Stimulated activated CD4-positive, alpha-beta T cell treated with anti-CD3 and anti-CD28 coated beads, Interleukin-1b, Interleukin-23, amount 100 ng/mL, for 1 hour (primary cell): ENCODE measurements at places on chromosomes 4 and X.

GRCh38 chr4:162891788-162892707, 274.6 kb downstream of the NAF1 start:
- no peak for DNase-seq

GRCh38 chr4:2511645-2512131, 24.8 kb upstream of the FAM193A start:
- DNase-seq = no peak

- no peak for DNase-seq
These were observed 9.8 kb downstream of the ATP8A1 start for GRCh38 chr4:42646999-42647541.

DNA sequence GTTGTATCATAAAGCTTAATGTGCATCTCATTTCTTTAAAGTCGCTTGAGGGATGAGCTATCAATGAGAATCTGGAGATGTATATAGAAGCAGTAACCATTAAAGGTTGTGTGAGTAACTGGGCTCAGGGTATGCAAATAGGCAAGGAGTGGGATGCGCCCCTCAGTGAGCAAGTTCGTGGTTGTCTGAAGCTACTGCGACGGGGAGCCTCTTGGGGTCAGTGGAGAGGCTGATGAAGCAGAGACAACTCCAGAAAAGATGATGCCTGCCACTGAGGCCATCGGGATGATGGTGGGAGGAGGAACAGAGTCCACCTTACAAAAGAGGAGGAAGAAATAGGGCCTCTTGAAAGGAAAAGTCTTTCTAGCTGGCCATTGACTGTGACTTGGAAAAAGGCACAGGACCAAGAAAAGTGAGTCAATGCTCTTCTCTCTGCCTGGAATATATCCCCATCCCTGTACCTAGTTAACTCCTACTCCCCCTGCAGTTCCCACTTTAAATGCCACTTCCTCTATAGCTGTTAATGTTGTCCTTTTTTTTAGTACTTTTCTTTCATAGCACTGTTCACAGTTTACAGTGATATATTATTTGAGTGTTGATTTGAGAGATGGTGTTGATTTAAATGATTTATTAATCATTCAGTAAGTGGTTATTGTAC, 51.4 kb upstream of the LSM6 start:
- DNase-seq = no peak

- DNase-seq = no peak
These were observed 282.7 kb downstream of the PTTG2 start for GRCh38 chr4:38242822-38243387.

GRCh38 chr4:73189274-73189810, 69.3 kb downstream of the ANKRD17 start:
- DNase-seq = no peak

DNA sequence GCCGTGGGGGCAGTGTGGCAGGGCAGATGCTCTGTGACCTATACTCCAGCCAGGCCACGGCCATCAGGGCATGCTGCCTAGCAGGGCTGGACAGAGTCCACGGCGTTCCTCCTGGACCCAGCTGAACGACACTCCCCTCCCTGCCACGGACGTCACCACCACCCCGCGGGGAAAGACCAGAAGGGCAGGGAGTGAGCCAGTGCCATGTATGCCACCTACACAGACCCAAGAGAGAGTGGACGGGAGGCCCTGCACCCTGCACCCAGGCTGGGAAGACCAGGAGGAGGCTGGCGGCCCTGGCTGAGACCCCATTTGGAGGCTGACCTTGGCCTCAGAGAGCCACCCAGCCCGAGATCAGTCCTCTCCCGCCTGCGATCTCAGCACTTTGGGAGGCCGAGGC, 101.9 kb downstream of the FAM53A start:
- DNase-seq = no peak

DNA sequence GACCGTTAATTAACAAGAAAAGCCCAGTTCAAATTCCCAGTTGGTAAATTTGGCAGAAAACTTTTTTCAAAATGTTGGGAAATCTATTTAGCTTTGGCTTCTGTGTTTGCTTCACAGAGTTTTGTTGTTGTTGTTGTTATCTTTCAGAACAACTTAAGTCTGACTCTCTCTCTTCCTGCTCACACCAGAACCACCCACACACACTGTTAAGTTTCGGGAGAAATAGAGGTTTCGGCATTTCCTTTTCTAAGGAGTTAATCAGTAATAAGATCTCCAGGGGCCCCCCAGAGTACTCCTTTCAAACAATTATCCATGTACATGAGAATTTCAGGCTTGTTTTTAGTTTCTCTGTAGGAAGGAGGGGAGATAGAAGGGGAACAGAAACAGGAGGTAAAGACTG, 106.2 kb upstream of the PTCHD1 start:
- DNase-seq = no peak

DNA sequence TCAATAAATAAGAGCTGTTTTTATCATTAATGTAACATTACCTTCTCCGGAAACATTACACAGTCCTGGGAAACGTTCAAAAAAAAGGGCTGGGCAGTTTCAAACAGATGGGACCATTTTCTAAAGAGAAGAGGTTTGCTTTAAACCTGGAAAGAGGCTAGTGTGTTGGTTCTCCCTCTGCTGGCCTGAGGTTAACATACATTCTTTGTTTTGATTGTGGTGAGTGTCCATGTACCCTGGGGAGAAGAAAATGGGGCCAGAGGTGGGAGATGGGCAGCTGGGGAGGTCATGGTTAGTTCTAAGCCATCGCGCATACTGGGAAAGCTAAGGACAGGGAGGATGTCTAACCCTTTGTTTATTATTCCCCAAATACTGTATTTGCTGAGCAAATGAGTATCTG, 194.7 kb downstream of the CPEB2 start:
- DNase-seq = no peak

DNA sequence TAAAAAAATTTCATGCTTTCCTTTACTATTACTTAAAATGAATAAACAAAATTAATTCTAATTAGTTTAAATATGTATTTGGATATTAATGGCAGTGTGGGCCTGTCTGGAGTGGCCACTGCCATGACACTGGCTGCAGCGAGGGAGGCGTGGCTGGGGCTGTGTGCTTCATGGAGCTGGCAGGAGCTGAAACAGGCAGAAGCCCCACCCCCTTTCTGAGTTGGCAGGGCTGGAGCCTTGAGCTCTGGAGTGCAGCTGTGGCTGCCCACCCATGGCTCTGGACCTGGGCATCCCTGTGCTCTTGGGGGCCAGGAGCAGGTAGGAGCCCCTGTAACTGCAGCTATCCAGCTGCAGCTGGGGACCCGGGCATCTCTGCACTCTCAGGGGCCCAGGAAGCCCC, 8.2 kb upstream of the HSD17B11 start:
- DNase-seq = no peak

- no peak for DNase-seq
These were observed 123.4 kb downstream of the PARM1 start for GRCh38 chr4:75056277-75056676.

DNA sequence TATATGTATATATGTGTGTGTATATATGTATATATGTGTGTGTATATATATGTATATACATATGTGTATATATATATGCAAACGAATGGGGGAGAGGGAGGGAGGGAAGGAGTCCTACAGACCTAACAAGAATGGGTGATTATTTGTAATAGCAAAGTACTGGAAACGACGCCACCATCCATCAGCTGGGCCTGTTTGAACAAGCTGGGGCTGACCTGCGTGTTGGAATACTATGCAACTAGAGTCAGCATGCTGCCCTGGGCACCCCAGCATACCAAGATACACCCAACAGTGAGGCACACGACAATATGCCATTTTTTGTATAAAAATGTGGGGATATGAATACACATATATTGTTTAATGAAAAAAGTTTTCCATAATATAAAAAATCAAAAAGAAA, 21.6 kb upstream of the CCNQ start:
- DNase-seq = no peak
